ENCODE measurements at places on chromosomes 6 and 20. TPM values are rescaled to one million over a fixed set of nuclear protein-coding genes. Genes with fewer than 3 reads are reported as not detected.
A peak's percentile ranks its signal among the peaks of the same experiment; 100 is the strongest.

- no peaks in the 10 kb centered on the region for H3K36me3 ChIP-seq
- no peak overlapping the region for H3K4me3 ChIP-seq
- H3K27ac ChIP-seq = no peak overlapping the region
Observed at GRCh38 chr6:84428300-84428907, 201.0 kb upstream of the CEP162 start.

GRCh38 chr6:33610779-33611732 is 10.1 kb upstream of the ITPR3 start:
- no peak overlapping the region for H3K4me3 ChIP-seq
- no peak overlapping the region for H3K27ac ChIP-seq
- no peaks in the 10 kb centered on the region for H3K27me3 ChIP-seq
- H3K4me1 ChIP-seq = peaks cover 11% of the 10 kb centered on the region
- no peaks in the 10 kb centered on the region for H3K36me3 ChIP-seq
- DNase-seq = no peak

DNA sequence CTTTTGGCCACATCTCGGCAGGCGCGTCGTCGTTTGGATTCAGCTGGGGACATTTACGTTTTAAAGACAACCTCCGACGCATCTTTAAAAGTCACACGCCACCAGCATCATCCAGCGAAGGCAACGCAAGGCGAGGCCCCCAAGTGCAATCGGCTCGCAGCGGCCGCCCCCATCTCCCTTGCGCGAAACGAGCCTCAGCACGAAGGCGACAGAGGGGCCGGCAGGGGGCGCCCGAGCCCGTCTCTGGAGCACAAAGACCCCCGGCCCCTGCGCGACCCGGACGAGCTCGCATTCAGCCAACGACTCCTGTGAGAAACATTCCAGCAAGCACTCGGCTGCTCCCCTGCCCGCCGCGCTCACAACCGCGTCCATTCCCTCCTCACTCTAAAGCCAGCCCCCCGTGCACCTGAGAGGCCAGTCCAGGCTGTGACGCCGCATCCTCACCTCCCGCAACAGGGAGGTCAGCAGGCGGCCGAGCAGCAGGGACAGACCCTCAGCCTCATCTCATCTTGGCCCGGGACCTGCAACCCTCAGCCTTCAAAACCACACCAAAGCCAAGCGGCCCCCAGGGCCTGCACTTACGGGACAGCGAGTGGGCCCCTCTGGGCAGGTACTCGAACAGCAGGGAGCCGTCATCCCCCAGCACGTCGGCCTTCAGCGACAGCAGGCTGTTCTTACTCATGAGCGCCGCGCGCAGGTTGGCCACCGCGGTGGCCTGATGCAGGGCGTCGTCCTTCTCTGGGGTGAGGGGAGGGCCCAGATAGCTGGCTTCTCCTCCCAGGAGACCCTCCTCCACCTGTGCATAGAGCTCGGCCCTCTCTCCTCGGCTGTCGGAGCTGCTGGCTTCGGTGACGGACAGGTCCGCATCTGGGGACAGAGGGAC is 35.8 kb downstream of the SLC2A4RG start:
- no peak overlapping the region for H3K27ac ChIP-seq
- no peaks in the 10 kb centered on the region for H3K4me1 ChIP-seq
- H3K36me3 ChIP-seq = no peaks in the 10 kb centered on the region
- H3K4me3 ChIP-seq = peak overlapping the region; percentile 22

GRCh38 chr6:2081155-2082138 is 164.0 kb downstream of the GMDS start:
- H3K27ac ChIP-seq = no peak overlapping the region
- H3K27me3 ChIP-seq = no peaks in the 10 kb centered on the region
- DNase-seq = no peak
- H3K4me3 ChIP-seq = no peak overlapping the region
- H3K4me1 ChIP-seq = no peaks in the 10 kb centered on the region

DNA sequence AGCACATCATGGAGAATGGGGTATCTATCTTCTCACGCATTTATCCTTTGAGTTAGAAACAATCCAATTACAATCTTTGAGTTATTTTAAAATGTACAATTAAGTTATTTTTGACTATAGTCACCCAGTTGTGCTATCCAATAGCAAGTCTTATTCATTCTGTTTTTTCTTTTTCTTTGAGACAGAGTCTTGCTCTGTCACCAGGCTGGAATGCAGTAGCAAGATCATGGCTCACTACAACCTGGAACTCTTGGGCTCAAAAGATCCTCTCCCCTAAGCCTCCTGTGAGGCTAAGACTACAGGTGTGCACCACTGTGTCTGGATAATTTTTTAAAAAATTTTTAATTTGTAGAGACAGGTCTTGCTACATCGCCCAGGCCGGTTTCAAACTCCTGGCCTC is 201.5 kb upstream of the ZNF217 start:
- no peak for DNase-seq
- H3K4me3 ChIP-seq = no peak overlapping the region
- no peaks in the 10 kb centered on the region for H3K36me3 ChIP-seq
- H3K27me3 ChIP-seq = no peaks in the 10 kb centered on the region
- no peaks in the 10 kb centered on the region for H3K4me1 ChIP-seq
- no peak overlapping the region for H3K27ac ChIP-seq

GRCh38 chr20:3222635-3223600 is 13.6 kb downstream of the ITPA start:
- H3K27ac ChIP-seq = peak overlapping the region; percentile 84
- no peaks in the 10 kb centered on the region for H3K36me3 ChIP-seq
- no peak overlapping the region for H3K4me3 ChIP-seq
- H3K27me3 ChIP-seq = no peaks in the 10 kb centered on the region

DNA sequence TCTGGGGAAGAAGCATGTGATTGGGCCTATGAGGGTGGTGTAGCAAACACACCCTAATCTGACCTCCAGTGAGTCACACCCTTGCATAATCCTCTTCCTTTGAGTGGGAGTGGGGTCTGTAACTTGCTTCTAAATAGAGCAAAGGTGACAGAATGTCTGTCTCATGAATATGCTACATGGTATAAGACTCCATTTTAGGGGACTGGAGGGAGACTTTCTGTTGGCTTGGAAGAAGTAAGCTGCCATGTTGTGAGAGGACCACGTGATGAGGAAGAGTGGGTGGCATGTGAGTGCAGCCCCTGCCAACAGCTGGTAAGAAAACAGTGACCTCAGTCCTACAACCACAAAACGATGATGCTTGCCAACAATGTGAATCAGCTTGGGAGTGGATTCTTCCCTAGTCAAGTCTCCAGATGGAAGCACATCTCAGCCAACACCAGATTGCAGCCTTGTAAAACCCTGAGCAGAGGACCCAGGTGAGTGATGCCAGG is 3.7 kb downstream of the AK9 start:
- peaks cover 12% of the 10 kb centered on the region for H3K4me1 ChIP-seq
- no peak for DNase-seq
- no peaks in the 10 kb centered on the region for H3K27me3 ChIP-seq
- no peak overlapping the region for H3K4me3 ChIP-seq
- H3K36me3 ChIP-seq = no peaks in the 10 kb centered on the region

DNA sequence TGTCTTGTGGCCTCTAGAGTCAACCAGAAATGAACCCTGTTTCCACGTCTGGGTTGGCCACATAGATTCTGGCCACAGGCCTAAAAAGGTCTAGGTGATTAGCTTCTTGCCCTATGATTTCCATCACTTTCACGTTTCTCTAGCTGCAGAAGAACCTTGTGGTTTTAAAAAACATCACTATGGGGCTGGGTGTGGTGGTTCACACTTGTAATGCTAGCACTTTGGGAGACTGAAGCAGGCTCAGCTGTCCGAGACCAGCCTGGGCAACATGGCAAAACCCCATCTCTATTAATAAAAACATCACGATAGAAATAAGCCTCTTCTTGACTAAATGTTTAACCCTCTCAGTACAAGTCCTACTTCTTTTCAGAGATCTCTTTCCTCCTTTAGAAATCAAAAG is 27.6 kb downstream of the POLR1C start:
- no peaks in the 10 kb centered on the region for H3K36me3 ChIP-seq
- no peak overlapping the region for H3K27ac ChIP-seq
- DNase-seq = no peak
- no peaks in the 10 kb centered on the region for H3K27me3 ChIP-seq

- H3K36me3 ChIP-seq = no peaks in the 10 kb centered on the region
- H3K27ac ChIP-seq = no peak overlapping the region
- DNase-seq = no peak
- no peak overlapping the region for H3K4me3 ChIP-seq
- no peaks in the 10 kb centered on the region for H3K27me3 ChIP-seq
Observed at GRCh38 chr6:3811191-3811590, 38.0 kb upstream of the FAM50B start.

DNA sequence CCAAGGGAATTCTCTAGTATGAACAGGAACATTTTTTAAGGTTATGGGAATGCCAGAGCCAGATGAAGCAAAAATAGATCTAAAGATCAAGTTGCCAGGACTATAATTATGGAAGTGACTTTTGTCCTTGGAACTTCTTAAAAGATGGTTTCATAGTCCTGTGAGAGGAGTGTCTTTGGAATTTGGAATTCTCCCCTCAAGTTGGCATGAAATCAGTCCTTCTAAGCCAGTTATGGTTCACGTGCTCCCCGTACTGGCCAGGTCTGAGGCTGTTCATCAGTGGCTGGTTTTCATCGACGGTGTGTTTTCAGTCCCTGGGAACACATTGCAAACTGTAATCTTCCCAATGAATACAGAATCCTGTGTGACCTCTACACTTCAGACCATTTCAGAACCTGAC is 63.1 kb downstream of the VGLL2 start:
- H3K36me3 ChIP-seq = no peaks in the 10 kb centered on the region
- DNase-seq = peak; percentile 36
- H3K27me3 ChIP-seq = no peaks in the 10 kb centered on the region
- H3K4me3 ChIP-seq = no peak overlapping the region
- peak overlapping the region; percentile 52 for H3K27ac ChIP-seq

- H3K4me3 ChIP-seq = peak within 1 kb of the TSS; percentile 46
- no peak for DNase-seq
- H3K36me3 ChIP-seq = no peaks in the 10 kb centered on the region
- peak within 1 kb of the TSS; percentile 79 for H3K27ac ChIP-seq
Observed at GRCh38 chr6:116511424-116512110, at the start of gene CALHM5. TSS of gene CALHM5 (plus strand) at chr6:116511639. CDS start at chr6:116511697, 58 bp downstream.

DNA sequence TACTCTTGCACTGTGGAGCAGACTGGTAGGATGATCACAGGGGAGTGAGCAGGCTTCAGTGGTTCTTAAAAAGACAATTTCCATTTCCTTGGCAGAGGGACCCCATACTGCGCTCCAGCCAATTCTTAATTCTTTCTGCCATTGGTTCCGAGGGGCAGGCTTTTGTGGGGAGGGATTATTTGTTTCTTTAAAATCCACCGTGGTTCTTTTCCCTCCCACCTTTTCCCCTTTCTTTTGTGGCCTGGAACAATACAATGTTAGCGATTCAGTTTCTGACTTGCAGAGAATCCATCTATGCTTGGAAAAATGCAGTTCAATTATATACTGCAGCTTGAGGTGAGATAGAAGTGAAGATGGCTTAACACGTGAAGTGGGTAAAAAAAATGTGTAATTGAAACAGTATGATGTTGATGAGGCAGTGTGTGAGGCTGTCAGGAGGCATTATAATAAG is 379.0 kb upstream of the FLRT3 start:
- H3K4me3 ChIP-seq = no peak overlapping the region
- no peak for DNase-seq
- H3K27ac ChIP-seq = no peak overlapping the region
- H3K36me3 ChIP-seq = no peaks in the 10 kb centered on the region
- H3K4me1 ChIP-seq = peaks cover 9% of the 10 kb centered on the region
- H3K27me3 ChIP-seq = no peaks in the 10 kb centered on the region

DNA sequence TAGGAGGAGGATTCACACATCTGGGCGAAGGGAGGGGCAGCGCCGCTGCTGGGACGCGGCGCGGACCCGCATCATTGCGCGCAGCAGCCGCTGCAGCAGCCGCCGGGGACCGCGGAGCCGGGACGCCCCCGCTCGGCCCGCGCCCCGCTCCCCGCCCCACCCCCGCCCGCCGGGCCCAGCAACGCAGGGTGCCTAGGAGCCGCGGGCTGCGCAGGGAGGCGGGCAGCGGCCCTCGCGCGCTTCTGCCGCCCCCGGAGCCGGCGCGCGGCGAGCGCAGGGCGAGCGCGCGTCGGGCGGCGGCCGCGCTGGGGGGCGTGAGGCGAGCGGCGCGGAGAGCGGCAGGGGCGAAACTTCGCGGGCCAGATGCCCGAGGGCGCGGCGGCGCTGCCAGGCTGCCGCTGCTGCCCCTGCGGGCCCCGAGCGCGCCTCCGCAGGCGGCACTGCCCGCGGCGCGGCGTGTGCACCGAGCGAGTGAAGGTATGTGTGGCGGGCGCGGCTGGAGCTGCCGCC is at the start of gene NKAIN2:
NKAIN2 (plus strand) TSS at position 362 of the 510 bp plus-strand sequence.
- no peaks in the 10 kb centered on the region for H3K27me3 ChIP-seq
- DNase-seq = no peak
- H3K4me3 ChIP-seq = peak within 1 kb of the TSS; percentile 76
- H3K27ac ChIP-seq = peak within 1 kb of the TSS; percentile 44
- H3K36me3 ChIP-seq = no peaks in the 10 kb centered on the region
- H3K4me1 ChIP-seq = no peaks in the 10 kb centered on the region

GRCh38 chr6:48490658-48491057 is 379.7 kb upstream of the PTCHD4 start:
- DNase-seq = no peak
- H3K27me3 ChIP-seq = no peaks in the 10 kb centered on the region
- H3K36me3 ChIP-seq = no peaks in the 10 kb centered on the region
- no peaks in the 10 kb centered on the region for H3K4me1 ChIP-seq
- no peak overlapping the region for H3K4me3 ChIP-seq

GRCh38 chr6:140181876-140182275 is 807.4 kb upstream of the CITED2 start:
- H3K27me3 ChIP-seq = no peaks in the 10 kb centered on the region
- no peaks in the 10 kb centered on the region for H3K4me1 ChIP-seq
- H3K27ac ChIP-seq = no peak overlapping the region

DNA sequence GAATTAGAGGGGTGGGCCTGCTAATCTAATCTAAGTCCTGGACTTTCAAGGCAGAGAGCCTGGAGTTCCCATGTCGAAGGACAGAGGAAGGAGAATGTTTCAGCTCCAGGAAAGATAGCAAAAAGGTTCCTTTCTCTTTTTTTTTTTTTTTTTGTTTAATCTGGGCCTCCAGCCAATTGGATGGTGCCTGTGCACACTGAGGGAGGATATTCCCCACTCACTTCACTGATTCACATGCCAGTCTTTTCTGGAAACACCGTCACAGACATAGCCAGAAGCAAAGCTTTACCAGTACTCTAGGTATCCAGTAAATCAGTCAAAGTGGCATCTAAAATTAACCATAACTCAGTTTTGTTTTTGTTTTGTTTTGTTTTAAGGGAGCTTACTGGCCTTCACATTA is 721.1 kb downstream of the TENT5A start:
- H3K4me3 ChIP-seq = no peak overlapping the region
- no peaks in the 10 kb centered on the region for H3K4me1 ChIP-seq
- H3K36me3 ChIP-seq = no peaks in the 10 kb centered on the region
- no peak for DNase-seq
- no peaks in the 10 kb centered on the region for H3K27me3 ChIP-seq
- no peak overlapping the region for H3K27ac ChIP-seq

- H3K27me3 ChIP-seq = no peaks in the 10 kb centered on the region
- H3K4me3 ChIP-seq = peak overlapping the region; percentile 17
- no peak for DNase-seq
- H3K27ac ChIP-seq = peak overlapping the region; percentile 45
Observed at GRCh38 chr20:50029697-50030461, 47.1 kb downstream of the SNAI1 start.

- no peak for DNase-seq
- H3K27ac ChIP-seq = no peak overlapping the region
- no peak overlapping the region for H3K4me3 ChIP-seq
- no peaks in the 10 kb centered on the region for H3K36me3 ChIP-seq
Observed at GRCh38 chr6:124052120-124052519, 248.5 kb downstream of the NKAIN2 start.

- no peak overlapping the region for H3K27ac ChIP-seq
- H3K4me3 ChIP-seq = no peak overlapping the region
- H3K4me1 ChIP-seq = peaks cover 13% of the 10 kb centered on the region
- no peaks in the 10 kb centered on the region for H3K36me3 ChIP-seq
- no peaks in the 10 kb centered on the region for H3K27me3 ChIP-seq
- no peak for DNase-seq
Observed at GRCh38 chr20:58306421-58307261, 2.9 kb upstream of the RAB22A start.

The SYTL3 gene
- total RNA-seq = 3.0 TPM

The NAA20 gene
- 45.5 TPM for total RNA-seq

The OPN5 gene
- total RNA-seq = not detected

The SFTA2 gene
- total RNA-seq = not detected

The CALHM6 gene
- total RNA-seq = 0.63 TPM

Measured in gastrocnemius medialis (tissue), 4 donors.